NCI-H2171 (cell line): ENCODE measurements at places on chromosomes 13 and 19.

- DNase-seq: no peak
These were observed 32.3 kb downstream of the CEBPG start for GRCh38 chr19:33405553-33406461.

- DNase-seq: no peak
These were observed 68.3 kb downstream of the FNDC3A start for GRCh38 chr13:49044008-49044407.

DNA sequence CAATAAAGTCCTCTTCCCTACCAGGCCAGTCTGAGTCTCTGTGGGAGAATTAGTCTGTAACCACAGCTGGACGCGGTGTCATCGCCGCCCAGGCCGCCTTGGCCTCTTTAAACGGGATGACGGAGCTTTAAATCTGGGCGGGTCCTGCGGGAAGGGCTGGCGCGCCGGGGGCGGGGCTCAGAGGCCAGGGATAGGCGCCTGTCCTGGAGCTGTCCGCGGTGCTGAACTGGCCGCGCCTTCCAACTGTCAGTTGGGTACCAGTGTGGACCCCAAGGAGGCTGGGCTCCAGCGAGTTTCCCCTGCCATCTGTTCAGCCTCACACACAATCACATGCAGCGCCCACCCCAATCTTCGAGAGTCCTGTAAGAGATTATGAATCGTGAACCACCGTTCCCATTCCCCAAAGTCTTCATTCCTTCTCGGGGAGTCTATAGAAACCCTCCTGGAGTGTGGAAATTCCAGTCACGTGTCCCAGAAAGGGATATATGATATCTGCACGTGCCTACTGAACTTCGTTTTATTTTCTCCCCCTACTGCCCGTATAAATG, 11.5 kb downstream of the APLP1 start:
- no peak for DNase-seq

- no peak for DNase-seq
These were observed 2.5 kb downstream of the HSD11B1L start for GRCh38 chr19:5683177-5683886.
